ENCODE measurements at places on chromosomes 16 and 17.
A peak's percentile ranks its signal among the peaks of the same experiment; 100 is the strongest.

- no peak for DNase-seq
Measured at GRCh38 chr17:29613352-29613837, 9.3 kb downstream of the CORO6 start.

DNA sequence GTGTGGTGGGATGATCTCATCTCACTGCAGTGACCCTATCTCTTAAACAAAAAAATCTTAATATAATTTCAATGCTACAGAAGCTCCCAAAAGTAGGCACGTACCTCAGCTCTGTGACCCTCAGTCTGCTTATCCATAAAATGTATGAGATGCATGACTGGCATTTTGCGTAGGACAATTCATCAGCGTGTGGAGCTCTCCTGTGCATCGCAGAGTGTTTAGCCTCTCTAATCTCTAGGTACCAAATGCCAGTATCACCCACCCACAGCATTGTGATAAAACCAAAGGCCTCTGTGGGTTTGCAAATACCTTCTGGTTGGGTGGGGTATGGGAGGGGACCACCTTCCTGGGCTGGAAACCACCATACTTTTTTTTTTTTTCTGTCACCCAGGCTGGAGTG, 19.0 kb upstream of the TUBG2 start:
- no peak for DNase-seq

DNA sequence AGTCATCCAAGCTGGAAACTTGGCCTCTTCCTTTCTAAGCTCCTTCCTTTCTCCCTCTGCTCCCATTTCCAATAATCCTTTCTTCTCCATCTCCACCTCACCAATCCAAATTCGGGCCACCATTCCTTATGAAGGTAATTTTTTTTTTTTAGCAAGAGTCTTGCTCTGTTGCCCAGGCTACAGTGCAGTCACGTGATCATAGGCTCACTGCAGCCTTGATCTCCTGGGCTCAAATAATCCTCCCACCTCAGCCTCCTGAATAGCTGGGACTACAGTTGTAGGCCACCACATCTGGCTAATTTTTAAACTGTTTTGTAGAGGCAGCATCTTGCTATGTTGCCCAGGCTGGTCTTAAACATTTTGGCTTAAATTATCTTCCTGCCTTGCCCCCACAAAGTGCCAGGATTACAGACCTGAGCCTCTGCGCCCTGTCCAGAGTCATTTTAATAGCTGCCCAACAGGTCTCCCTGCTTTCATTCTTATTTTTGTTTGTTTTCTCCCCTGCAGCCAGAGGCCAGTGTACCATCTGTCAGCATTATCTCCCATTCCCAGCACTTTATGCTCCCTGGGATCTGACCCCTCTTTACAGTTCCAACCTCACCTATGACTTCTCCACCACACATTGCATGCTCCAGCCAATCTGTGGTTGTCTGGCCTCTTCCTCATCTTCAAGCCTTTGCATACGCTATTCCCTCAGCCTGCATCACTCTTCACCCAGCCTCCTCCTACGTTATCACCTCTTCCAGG, 2.3 kb upstream of the GP2 start:
- no peak for DNase-seq

DNA sequence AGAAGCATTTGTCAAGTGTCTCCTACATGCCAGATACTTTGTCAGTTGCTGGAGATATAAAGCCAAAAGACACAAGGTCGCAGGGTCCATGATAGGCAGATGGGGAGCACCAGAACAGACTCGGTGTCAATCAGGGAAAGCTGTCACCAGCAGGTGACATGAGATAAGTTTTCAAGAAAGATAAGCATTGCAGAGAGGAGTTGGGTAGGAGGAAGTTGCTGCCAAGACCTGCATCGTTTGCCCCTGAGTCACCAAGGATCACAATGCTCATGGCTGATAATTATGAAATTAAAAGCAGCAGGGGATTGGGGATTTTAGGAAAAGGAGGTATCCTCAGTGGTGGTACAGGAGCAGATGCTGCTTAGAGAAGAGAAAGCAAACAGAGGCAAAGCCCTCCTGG, 551.1 kb upstream of the CDH11 start:
- no peak for DNase-seq

DNA sequence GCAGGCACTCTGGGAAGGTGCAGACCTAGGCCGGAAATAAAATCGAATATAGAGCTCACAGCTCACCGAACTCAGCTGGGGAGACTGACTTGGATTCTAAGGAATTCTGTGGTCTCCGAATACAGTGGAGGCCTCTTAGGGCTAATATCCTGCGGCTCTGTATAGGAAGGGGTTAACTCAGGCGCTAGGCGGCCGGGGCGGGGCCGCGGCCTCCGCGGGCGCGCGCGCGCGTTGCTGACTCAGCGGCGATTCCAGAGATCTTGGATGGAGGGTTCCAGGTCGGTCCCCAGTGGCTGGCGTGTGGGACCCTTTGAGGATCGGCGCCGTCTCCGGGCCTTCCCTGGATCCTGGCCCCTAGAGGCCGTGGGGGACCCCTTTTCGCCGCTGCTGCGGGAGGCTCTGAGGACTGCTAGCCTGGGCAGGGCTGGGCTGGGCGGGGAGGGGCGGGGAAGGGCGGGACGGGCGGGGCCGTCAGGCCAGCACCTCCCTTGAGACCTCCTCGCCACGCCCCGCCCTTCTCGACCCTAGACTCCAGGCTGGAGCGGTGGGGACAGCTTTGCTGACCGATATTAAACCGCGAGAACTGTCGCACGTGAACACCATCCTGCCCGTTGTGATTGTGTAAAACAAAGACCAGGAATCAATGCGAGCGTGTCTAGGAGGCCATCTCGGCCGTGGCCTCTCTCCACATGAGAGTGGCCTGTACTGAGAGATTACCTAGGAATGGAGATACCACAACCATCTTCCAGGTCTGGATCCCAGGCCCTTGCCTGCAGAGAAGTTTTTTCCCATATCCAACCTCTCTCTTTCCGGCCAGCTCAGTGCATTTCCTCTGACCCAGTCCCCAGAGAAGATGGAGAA, 1.4 kb upstream of the PLEKHH3 start:
- peak; percentile 90 for DNase-seq

GRCh38 chr16:79991969-79992368, 391.4 kb upstream of the MAF start:
- no peak for DNase-seq

- DNase-seq: no peak
Measured at GRCh38 chr17:68611353-68612208, 10.4 kb upstream of the FAM20A start.

Data from NCI-H1436 (cell line).